Stimulated activated CD8-positive, alpha-beta memory T cell treated with anti-CD3 and anti-CD28 coated beads, Interleukin-15, amount 100 ng/mL, for 24 hours (primary cell): ENCODE measurements at places on chromosomes 11 and 22.

DNA sequence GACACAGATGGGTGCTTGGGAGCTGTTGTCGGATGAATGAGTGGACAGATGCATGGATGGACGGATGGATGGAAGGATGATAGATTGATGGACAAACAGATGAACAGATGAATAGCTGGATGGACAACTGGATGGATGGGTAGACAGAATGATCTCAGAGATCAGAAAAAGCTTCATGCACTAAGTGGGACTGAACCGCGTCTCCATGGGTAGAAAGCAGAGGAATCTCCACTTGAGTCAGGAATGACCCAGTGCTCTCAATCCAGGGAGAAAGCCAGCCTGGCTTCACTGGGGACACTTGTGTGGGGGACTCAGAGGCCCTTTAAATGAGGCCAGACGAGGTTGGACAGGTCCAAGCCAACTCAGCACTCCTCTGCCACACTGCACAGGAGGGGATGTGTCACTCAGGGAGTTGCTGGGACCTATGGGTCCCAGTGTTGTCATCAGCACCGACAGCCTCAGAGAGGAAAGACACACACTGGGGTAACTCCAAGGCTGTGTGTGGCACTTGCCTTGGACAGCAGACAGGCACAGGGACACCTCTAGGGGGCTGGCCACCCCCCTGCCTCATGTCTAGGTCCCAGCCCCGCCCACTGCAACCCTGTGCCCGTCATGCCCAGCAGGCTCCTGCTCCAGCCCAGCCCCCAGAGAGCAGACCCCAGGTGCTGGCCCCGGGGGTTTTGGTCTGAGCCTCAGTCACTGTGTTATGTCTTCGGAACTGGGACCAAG, 5.6 kb downstream of the IGLL5 start:
- DNase-seq: no peak

GRCh38 chr11:13949876-13950275, 12.6 kb upstream of the SPON1 start:
- no peak for DNase-seq

DNA sequence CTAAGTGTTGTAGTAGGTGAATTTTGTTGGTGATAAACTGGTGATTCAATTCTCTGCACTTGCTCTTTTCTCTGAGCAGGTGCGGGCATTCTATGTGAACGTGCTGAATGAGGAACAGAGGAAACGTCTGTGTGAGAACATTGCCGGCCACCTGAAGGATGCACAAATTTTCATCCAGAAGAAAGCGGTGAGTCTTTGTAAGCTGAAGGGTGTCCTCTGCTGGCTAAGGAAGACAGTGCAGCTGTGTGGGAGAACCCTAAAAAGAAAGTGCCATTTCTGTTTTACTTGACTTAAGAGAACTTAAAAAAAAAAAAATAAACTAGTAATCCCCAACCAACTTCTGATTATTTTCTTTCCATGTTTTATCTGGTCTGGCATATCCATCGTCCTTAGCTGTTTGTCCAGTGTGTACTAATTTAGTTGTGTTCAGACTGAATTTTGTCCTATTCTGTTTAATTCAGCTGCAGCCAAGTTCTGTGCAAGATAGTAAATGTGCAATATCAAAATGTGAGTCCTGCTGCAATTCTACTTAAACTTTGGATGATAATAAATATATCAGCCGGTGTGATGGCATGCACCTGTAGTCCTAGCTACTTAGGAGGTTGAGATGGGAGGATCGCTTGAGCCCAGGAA, 29.6 kb downstream of the CAT start:
- DNase-seq: no peak

DNA sequence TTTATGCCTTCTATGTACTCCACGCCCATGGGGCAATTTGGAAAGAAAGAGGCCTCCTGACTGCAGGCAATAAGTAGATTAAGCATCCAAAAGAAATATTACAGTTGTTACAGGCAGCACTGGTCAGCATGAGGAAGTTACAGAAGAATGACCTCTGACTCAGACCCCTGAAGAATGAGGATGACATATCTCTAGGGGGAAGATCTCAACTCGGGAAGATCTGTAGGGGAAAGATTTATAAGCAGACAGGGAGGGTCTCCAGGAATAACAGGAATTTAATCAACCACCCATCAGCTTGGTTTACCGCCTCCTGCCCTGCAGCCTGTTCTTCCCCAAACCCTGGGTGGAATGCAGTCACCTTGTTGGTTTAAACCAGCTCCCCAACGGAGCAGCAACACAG, 58.0 kb downstream of the RCN1 start:
- no peak for DNase-seq

DNA sequence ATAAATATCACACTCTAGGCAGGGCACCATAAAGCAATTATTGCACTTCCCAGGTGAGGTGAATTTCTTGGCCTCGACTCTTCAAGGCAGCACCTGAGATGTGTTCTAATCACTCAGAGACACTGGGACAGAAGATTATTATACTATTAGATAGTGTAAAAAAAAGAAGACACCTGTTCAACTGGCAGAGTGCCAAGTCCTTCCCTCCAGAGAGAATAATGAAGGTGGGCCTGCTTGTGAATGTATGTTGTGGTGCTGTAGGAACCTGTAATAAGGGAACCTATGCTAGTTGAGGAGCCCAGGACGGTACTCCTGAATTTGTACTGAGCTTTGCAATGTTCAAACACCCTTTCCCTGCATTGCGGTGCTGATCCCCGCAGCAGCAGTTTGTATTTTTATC, 107.5 kb downstream of the NXPE2 start:
- no peak for DNase-seq

- no peak for DNase-seq
These were observed 3.6 kb downstream of the PRDX5 start for GRCh38 chr11:64321533-64321932.

DNA sequence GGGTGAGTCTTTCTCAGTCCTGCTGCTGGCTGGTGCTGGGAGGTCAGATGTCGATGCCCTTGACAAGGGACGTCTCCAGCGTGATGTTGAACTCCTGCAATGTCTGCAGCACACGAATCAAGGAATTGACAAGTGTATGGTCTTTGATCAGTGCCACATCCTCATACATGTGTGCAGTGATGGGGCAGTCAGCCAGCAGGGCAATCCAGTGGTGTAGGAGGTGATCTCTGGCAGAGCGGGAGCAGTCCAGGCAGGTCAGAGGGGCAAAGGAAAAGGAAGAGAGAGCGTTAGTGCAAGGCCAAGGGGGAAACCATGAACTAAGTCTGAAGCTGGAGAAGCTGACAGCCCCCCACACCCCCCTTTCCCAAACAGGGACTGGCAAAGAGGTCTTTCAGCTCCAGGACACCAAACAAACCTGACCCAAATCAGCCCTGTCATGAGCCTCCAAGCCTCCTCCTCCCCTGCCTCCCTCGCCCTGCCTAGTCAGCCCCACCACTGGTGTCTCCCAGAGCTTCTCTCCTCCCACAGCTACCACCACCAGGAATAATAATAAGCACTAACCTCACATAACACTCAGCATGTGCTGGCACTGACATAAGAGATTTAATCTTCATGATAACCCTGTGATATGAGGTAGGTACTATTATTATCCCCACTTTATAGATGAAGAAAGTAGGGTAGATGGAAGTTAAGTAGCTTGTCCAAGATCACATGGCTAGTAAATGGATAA, 48.4 kb upstream of the SCUBE2 start:
- DNase-seq: no peak

DNA sequence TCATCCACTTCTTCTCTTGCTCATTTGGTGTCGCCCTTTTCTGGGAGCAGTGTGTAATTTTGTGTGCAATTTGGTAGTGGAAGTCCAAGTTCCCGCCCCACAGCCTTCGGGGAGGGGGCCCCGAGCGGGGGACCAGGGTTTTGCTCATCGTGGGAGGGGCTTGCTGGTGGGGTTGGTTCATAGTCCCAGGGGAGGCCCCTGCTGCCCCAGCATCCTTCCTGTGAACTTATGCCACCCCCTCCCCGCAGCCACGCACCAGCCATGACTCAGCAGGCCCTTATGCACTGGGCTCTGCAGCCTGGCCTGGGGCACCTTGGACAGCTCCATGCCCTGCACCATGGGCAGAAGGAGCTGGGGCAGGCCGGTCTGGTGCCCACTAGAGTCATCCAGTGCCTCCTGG, 1183.6 kb downstream of the BRD1 start:
- DNase-seq: no peak

- no peak for DNase-seq
These were observed 643.6 kb downstream of the ETS1 start for GRCh38 chr11:127943763-127944162.

DNA sequence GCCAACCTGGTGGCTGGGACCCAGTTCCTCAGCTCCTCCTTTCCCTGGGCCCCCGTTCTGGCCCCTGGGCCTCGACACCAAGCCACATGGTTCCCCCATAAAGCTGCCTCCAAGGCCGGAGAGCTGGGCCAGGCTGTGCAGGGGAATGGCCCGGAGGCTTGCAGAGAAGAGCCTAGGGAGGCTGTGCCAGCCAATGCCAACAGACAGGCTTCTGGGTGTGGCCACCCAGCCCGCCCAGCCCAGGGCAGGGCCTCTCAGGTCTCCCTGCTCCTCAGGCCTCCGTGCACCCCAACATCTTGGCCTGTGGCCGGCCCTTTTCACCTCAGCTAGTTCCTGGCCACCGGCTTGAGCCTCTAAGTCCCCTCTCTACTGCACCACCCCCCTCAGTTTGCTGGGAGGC, 17.4 kb upstream of the FLRT1 start:
- DNase-seq: no peak

- DNase-seq: no peak
These were observed 108.6 kb downstream of the TRIM29 start for GRCh38 chr11:120029321-120029720.

DNA sequence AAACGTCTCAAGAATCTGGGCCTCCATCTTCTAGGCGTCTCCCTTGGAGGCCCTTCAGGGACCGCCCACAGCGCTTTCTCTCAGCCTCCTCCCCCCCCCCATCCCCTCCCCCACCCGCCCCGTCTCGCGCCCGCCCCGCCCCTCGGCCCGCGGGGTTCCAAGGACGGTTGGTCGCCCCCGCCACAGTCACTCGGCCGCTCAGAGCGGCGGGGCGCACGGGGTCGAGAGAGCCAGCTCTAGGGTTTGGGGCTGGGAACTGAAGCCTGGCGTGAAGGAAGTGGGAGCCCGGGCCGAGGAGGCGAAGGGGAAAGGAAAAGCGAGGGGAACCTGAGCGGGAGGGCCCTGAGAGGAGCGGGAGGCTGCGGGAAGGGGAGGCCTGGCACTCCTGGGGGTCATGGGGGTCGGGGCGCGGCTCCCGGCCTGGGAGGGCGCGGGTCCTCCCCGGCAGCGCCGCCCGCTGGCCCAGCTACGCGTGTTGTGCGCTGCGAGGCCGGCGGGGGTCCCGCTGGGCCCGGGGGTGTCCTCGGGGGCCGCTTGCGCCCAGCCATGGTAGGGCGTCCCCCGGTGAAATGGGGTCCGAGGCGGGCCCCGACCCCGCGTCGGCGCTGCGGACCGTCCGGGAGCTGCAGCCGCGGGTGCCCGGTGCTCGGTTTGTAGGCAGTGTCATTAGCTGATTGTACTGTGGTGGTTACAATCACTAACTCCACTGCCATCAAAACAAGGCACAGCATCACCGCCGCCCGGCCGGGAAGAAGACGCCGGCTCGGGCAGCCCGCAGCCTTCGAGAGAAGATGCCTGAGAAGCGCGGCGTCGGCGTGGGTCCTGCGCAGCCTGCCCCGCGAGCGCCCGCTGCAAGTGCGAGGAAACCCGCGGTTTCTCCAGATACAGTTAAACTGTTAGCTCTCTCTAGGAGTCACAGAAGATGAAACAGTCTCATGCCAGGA, at the start of gene BTG4:
TSS of gene BTG4 (minus strand) at position 91 of the 944 bp plus-strand sequence. CDS start 13,610 bp downstream, outside the sequence.
- DNase-seq: peak; percentile 4

DNA sequence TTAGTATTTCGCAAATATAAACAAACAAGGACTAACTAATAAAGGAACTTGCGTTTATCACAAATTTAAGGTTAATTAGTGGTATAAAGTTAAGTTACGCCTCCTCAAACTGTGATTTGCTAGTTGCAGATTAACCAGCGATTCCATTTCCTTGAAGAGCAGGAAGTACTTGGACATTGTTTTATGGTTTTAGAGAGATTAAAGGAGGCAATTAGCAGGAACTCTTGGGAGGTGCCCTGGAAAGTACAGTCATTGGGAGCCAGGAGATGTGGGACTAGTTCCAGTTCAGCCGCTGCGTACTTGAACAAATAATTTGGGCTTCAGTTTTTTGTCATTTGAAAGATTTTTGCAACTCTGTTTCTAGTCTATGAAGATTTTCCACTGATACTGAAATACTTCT, 3.3 kb downstream of the FAM118B start:
- DNase-seq: no peak

DNA sequence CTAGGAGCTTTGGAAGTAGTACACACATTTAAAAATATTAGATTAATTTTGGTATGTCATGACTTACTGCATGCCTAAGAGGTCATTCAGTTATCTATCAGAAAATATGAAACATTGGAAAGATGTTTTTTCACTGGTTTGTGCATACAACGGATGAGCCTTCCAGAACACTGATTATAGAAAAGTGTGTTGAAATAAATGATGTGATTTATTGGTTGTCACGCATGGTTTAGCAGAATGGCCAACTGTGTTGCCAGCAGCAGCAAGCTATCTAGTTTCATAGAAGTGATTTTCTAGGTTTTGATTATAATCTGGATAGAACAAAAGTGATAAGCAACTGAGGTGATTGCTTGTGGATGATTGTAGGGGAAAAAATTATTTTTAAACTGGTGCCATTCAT, 53.6 kb downstream of the DDX10 start:
- no peak for DNase-seq

- no peak for DNase-seq
These were observed 41.3 kb upstream of the CXCR5 start for GRCh38 chr11:118842369-118842768.

DNA sequence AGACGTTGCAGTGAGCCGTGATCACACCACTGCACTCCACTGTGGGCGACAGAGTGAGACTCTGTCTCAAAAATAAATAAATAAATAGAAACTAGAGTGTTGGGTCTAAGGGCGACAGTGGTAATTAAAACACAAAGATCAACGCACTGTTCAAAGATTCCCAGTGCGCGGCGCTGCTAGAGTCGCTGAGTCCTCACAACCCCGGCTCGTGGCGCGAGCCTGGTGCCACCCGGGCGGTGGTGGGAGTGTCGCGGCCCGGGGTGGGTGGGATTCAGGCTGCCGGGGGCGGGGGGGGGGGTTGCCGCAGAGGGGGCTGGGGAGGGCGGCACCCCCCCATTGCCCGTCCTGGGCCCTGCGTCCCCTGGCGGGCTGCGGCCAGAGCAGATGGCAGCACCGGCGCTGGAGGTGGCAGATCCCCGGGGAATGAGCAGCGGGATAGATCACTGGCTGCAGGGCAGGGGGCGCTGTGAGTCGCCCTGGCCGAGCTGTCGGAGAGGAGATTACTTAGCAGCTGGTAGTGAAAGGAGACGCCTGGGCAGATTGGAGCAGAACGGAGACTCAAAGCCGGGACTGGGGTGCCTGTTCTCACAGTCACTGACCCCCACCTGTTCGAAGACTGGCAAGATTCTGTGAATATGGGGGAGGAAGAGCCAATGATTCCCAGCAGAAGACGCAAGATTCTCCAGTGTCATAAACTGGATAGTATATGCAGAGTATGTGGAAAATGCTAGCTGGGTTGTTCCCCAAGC, 30.2 kb upstream of the APOBEC3A start:
- peak; percentile 18 for DNase-seq

DNA sequence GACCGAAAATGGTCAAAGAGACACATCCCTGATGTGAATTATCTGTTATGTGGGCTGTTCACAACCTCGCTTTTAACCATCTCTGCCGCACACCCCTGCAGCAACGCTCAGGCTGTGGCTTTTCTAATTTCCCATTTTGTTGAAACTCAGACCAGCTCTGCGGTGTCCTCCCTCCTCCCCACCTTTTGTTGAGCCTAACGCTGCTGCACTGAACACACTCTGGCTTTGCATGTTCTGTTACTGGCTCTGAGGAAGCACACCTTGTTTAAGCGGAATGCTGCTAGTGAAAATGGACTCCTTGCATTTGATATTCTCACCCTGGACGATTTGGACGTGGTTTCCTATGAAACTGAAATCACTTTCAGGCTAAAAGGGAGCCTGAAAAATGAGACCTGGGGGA, 198.5 kb upstream of the MTNR1B start:
- no peak for DNase-seq
